ENCODE measurements at places on chromosomes 1 and 21.
A peak's percentile ranks its signal among the peaks of the same experiment; 100 is the strongest.

DNA sequence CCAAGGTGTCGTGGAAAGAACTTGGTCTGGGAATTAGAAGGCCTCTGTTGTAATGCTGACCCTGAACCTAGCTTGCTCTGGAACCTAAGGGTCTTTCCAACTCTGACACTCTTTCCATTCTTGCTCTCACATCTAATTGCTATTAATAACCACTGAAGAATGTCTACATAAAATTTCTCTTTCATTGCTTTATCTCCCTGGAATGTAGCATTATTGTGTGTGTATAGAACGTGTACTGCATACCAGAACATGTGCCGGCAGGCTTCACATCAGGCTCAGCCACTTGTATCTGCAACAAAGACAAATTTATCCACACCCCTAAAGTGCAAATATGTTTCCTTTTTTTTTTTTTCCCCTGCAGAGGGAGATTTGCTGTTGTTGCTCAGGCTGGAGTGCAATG lies 13.9 kb upstream of the LAX1 start:
- peak; percentile 88 for DNase-seq

DNA sequence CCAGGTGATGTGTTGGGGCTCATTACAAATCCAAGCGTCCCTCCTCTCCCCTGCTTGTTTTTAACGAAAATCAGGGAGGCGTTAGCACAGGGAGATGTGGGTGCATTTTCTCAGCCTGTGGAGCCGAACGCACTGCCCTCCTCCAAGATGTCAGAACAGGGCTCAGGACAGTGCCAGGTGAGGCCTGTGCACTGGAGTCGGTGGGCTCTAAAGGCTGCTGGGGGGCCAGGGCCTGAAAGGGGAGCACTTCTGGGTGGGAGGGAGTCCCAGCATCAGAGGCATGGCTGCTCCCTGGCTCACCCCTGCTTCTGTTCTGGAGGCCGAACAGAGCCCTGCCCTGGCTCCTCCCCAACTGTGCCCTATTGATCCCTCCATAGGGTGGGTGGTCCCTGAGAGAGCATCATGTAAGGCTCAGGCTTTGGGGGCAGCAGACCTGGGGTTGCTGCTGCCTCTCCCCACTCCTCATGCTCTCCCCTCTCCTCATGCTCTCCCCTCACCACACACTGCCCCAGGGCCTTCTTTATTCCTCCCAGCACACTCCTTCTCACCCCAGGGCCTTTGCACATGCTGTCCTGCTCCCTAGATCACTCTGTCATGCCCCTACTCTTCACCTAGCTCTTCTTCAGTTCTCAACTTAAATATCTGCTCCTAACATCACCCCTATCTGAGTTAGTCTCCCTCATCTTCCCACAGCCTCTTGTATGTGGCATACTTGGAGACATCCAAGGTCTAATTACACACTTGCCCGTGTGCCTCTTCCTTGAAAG lies 725.2 kb downstream of the PTPRU start:
- no peak for DNase-seq

GRCh38 chr1:57272150-57272549 lies 151.7 kb downstream of the DAB1 start:
- no peak for DNase-seq

GRCh38 chr1:14794136-14794768 lies 195.8 kb downstream of the KAZN start:
- DNase-seq = no peak

DNA sequence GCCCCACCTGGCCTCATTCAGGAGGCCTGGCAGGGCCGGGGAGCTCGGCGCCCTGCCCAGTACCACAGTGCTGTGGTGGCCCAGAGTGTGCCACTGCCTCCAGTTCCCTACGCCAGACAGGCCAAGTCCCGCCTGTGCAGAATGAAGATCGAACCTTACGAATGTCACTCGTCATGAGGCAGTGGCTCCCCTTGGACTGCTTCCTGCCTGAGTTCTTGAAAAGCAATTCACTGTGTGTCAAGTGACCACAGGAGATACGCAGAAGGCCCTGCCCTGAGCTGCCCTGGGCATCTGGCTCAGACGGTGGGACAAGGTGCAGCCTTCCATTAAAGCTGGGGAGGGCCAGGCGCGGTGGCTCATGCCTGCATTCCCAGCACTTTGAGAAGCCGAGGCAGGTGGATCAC lies 49.6 kb upstream of the LRP8 start:
- DNase-seq = no peak

- DNase-seq = no peak
These were observed 37.0 kb upstream of the GORAB start for GRCh38 chr1:170495006-170495405.

- DNase-seq = no peak
These were observed 63.8 kb downstream of the TBX19 start for GRCh38 chr1:168344517-168344916.

- DNase-seq = no peak
These were observed 69.9 kb upstream of the ZC3H11B start for GRCh38 chr1:219682788-219683187.

DNA sequence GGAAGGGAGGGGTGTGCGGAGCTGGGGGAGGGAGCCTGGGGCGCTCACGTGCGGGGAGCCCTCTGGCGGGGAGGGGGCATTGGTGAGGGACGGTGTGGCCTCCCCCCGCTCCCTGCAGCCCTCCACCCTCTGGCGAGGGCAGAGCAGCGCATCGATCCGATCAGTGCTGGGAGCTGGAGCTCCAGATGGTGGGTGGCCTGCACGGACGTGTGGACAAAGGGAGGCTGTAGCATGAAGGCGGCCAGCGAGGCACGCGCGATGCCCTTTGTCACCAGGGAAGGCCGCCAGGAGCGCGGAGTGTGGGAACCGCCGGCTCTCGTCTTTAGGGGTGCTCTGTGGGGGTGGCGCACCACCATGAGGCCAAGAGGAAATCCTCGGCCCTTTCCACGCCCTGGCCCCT lies 5.4 kb upstream of the HES5 start:
- no peak for DNase-seq

DNA sequence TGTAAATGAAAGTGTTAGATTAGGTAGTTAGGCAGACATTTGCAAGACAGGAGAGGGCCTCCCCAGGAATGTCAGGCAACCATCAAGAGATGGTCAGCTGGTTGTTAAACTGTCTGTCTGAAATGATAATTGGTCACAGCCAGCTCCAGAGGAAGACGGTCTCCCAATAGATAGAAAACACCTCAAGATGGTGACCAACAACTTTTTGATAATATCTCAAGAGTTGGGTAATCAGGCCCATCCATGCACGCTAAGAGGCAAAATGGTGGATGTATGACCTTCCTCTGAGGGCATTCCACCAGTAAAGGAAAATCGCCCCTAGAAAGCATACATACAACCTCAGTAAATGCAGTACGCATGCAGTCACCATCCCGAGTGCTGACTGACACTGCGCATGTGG lies 118.2 kb downstream of the MAP3K21 start:
- no peak for DNase-seq

- DNase-seq = peak; percentile 9
These were observed 129.6 kb downstream of the USH2A start for GRCh38 chr1:216293683-216294082.

DNA sequence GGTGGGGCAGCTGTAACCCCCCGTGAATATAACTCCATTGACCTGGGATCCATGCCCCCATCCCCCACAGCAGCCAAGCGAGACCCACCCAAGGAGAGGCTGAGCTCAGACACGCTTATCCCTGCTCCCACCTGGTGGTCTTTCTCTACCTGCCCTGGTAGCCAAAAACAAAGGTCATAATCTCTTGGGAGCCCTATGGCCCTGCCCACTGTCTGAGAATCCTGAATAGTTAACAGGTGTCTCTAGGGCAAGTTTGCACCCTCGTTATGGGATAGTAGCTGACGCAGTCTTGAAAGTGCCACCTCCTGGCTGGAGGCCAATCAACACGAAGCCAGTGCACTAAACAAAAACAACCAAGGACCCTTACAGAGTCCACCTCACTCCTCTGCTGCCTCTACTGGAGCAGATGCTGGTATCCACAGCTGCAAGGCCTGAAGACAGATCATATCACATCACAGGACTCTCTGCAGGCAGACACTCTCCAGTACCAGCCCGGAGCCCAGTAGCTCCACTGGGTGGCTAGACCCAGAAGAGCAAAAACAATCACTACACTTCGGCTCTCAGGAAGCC lies 134.3 kb upstream of the C1orf174 start:
- no peak for DNase-seq

DNA sequence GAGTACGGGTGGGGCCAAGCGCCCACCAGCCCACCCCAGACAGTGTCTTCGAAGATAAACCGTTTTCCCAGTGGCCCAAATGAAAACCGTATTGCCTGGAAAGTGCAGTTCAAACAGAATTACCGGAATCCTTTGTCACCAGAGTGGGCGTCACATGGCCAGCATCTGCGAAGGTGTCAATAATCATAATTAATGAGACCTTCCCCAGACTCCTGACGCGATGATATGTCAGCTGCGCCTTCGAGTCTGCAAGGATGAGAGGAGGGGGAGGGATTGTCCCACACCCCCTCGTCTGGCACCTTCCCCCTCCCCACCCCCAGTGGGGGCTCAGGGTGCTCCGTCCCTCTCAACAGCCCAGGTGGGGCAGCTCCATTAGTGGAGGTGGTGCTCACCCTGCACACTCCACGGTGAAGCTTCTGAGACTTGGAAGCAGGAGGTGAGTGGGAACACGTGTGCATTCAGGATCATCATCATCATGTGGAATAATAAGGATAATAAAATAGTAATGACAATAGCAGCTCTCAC lies 215.1 kb downstream of the PTPRU start:
- no peak for DNase-seq

- DNase-seq = no peak
These were observed 138.7 kb upstream of the ZNF648 start for GRCh38 chr1:182200025-182200812.

DNA sequence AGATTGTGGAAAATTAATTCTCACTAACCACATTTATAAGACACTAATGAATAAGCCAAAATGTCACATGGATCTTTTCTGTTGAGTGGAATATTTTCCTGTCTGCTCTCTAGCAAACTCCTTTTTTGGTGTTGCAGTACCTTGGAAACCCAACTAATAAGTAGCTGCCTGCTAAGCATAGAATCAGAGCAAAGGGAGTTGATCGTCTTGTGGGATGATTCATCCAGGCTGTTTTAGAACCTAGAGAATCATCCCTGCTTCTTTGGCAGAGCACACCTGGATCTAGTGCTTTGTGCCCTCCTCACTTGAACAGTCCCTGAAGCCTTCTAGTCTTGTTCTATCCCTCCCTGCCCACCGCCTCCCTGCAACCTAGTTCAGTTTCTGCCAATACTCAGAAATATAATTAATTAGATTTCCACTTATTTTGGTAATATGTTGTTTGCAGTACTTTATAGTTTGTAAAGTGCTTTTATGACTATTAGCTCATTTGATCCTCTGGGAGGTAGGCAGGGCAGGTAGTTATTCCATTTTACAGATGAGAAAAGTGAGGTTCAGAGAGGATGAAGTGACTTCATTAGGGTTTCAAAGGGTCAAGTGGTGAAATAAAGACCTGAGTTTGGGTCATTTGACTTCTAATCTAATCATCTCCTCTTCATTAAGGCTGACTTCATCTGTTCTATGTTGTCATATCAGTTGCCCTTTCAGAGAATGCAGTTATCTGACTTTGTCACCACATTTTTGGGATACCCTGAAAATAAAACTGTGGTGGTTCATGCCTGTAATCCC lies 2.5 kb downstream of the AGO4 start:
- peak; percentile 73 for DNase-seq

DNA sequence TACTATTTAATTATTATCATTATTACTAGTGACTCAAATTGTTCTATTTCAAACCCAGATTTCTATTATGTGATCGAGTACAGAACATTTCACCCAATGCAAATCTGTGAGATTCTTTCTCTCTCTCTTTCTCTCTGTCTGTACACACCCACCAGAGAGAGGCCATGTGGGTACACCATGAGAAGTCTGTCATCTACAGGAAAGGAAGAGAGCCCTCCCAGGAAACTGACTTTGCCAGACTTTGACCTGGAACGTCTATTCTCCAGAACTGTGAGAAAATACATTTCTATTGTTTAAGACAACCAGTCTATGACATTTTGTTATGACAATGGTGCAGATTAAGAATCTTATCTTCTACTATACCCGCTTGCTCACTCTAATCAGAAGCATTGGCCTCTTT lies 1091.6 kb downstream of the TTLL7 start:
- DNase-seq = no peak

DNA sequence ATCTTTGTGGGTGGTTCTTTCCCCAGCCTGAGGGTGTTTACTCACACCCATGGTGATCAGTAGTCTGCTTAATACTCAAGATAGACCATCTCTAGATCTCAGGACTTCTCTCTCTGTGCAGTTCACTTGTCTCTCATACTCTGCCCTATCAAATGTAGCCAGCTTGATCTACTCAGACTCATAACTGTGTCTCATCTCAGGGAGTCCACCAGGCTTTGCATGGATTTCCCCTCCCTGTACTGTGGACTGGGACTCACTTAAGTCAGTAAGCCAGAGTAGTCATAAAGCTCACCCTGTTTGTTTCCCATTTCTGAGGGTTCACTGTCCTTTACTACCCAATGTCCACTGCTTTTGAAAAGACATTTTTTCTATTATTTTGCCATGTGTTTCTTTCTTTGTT lies 41.8 kb downstream of the LYPLAL1 start:
- DNase-seq = peak; percentile 16

GRCh38 chr1:108504447-108504846 lies 54.3 kb downstream of the NBPF6 start:
- DNase-seq = no peak

DNA sequence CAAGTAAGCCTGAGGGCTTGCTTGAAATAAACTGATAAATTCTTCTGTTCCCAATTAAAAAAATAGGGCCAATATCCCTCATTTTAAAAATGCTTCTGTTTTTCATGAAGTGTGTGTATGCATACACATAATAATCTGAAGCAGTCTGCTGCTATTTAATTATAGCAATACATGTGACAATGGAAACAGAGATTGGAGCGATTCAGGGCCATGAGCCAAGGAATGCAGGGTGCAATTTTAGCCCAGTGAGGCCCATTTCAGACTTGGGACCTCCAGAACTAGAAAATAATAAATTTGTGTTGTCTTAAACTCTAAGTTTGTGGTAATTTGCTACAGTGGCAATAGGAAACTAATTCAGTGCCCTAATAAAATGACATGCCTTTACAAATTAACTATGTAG lies 264.9 kb downstream of the LTN1 start:
- no peak for DNase-seq
